ENCODE measurements at places on chromosomes 11 and 22.

- DNase-seq, result no peak
These were observed 6.3 kb downstream of the SSH3 start for GRCh38 chr11:67309661-67310061.

DNA sequence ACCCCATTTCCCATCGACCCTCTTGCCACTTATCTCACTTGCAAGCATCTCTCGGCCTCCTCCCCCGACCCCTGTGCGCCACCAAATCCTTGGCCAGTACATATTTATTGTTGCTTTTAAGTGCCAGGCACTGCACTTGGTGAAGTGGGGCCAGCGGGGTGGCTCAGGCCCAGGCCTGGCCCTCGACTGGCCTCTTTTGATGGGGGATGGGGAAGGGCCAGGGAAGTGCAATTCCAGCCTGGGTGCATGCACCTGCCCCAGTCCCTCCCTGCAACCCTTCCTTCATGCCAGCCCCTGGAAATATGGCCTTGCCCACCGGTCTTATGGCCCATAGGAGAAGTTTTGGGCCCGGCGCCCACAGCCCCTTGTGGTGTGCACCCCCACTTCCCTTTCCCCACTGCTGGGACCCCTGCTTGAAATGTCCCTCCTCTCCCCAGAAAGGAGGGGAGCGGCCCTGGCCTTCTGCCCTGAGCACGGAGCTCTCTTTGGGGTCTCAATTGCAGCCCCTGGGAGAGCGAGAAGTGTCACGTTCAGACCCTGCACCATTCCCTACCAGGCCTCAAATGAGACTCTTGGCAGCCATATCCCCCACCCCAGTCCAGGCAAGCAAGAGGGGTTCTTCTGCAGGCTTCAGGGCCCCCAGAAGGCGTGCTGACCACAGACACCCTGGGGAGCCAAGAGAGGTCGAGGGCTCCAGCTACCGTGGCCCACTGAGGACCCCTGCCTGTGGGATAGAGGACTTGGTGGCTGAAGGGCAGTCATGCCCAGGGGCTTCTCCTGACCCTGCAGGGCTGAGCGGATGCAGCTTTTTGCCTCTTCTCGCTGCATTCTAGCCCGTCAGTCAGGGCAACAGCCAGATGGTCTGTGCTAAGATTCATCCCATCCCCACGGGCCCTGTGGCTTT, 961 bp downstream of the SUSD2 start:
- no peak for DNase-seq

DNA sequence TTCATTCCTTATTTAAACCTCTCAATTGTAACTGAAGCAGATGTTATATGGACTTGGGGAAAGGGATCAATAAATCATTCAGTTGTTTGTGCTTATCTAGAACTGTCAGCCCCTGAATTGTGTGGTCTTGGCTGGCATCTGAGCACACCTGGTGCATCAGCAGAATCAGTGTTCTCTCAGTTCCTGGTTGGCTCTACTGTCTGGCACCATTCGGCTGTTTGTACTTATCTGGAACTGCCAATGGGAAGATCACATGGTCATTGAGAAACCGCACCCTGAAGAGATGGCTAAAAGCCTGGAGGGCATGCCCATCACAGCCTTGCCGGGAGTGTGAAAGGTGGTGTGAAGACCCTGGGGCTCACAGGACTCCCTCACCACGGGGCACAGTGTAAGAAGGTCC, 37.1 kb upstream of the EHF start:
- DNase-seq, result no peak

- no peak for DNase-seq
These were observed 154.2 kb downstream of the CCDC34 start for GRCh38 chr11:27208846-27209245.

All from A673 (cell line).